ENCODE measurements at places on chromosomes 6 and 20. TPM values are rescaled to one million over a fixed set of nuclear protein-coding genes. Genes with fewer than 3 reads are reported as not detected.

DNA sequence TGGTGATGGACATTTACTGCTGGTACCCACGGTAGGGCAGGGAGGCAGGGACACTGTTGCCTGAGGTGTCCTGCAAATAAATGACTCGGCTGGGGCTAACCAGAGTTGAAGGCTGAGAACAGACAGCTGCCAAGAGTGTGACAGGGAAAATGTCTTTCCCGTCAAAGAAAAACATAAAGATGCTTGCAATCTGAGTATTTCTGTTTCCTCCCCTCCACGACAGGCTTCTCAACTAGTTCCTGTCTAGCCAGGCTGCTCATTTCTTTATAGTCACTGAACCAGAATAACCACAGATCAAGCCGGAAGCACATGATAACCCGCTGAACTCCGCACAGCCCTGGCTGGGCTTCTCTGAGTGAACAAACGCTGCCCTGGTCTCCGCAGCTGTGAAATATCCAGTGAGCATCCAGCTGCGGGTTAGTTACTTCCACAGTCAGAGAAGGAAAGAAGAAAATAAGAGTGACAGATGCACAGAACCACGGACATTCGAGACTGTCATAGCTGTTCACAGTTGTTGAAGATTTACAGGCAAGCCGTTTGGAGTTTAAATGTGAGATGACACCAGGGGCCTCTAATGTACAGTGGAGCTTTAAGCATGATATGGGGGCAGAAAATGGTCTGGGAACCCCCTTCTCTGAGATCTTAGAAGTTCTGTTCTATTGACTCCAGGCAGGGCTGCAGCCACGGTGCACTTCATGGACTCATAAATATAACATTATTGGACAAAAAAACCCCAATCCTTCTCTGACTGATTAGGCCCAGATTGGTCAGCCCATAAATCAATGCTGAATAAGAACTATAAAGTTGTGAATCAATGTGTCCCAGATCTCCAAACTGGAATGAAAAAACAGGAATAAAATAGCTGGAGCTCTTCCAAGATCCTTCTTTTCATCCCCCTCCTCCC lies 299.9 kb upstream of the SUPT3H start:
- no peak for DNase-seq

- DNase-seq, result no peak
Measured at GRCh38 chr6:121321282-121321681, 13.0 kb downstream of the TBC1D32 start.

DNA sequence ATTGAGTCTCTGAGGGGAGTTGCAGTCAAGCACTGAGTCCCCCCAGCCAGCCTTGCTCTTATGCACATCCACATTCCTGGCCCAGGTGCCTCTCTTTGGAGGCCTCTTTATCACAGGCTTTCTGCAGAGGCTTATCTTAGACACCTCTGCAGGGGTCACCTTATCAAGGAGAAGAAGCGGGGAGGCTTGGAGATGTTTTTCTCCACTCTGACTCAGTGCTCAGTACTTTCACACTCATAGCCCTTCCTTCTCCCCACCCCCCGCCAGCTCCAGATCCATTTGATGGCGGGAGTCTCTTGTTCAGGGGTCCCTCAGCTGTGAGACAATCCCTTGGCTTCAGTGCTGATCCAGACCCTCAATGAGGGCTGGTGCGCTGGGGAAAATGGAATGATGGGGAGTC lies 132.1 kb upstream of the TSHZ2 start:
- DNase-seq, result no peak

DNA sequence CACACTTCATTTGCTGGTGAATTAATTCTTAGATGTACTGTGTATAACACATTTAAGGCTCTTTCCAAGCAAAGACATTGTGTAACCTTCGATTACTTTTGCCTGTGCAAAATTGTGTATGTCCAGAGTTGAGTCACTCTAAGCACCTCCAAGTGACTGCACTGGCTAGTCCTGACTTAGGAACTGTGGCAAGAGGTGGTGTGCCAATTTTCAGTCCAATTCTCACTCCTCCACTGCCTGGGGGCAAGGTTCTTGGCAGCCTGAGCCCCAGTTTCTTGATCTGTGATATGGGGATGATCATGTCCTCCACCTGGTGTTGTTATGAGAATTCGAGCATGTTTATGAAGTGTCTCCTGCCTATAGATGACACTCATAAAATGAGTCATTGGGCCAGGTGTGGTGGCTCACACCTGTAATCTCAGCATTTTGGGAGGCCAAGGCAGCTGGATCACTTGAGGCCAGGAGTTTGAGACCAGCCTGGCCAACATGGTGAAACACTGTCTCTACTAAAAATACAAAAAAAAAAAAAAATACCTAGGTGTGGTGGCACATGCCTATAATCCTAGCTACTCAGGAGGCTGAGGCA lies 105.3 kb upstream of the CDYL start:
- DNase-seq, result peak; percentile 52

DNA sequence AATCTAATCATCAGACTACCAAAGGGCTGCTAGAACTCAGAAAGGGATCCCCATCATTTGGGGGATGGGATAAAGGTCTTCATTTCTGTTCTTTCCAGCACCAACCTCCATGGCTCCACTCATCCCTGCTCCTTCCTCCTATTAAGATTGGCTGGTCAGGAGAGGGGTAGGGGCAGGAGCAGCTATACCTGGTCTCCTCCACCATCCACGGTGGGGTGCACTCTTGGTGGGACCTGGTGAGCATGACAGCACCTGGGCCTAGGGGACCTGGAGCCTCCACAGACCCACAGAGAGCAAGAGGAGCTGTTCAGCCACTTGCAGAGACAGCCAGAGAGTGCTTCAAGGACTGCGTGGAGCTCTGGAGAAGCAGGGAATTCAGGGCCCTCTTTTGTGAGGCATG lies 6.1 kb upstream of the ULBP2 start:
- no peak for DNase-seq

GRCh38 chr20:31605031-31605901 lies at the start of gene ID1:
ID1 (plus strand) TSS chr20:31605289; CDS start chr20:31605388, 99 bp downstream.
- peak; percentile 99 for DNase-seq

DNA sequence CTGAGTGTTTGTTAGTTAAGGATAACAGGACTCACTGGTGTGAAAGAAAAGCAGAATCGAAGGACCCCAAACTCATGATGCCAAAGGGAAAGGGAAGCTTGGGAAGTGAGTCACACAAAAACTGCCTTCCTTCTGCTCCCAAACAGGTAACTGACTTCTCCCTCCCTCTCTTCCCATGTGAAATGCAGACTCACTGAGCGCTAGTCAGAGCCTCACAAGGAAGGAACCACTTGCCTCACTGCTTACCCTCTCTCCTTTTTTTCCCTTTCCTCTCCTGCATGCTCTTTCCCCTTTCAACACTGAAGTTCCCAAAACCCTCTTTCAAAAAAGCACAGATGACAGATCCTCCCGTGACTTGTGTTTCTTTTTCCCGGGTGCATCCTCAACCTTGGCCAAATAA lies 56.4 kb downstream of the LYRM4 start:
- DNase-seq, result no peak

DNA sequence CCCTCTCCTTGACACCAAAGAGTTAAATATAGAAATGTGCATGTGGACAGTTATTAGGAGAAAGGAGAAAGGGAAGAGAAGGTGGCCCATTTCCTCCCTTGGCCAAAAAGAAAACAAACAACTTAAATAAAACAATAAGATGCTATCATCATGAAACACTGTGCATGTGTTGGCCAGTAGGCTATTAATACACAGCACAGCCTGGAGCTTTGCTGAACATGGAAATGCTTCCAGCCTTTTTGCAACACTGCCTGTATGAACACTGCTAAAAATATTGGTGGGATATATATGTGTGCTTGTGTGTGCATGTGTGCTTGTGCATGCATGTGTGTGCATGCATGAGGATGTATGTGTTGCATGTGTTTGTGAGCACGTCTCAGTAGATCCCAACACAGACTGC lies 100.4 kb downstream of the LY86 start:
- no peak for DNase-seq

GRCh38 chr6:143911028-143911427 lies 46.8 kb downstream of the ZC2HC1B start:
- no peak for DNase-seq

DNA sequence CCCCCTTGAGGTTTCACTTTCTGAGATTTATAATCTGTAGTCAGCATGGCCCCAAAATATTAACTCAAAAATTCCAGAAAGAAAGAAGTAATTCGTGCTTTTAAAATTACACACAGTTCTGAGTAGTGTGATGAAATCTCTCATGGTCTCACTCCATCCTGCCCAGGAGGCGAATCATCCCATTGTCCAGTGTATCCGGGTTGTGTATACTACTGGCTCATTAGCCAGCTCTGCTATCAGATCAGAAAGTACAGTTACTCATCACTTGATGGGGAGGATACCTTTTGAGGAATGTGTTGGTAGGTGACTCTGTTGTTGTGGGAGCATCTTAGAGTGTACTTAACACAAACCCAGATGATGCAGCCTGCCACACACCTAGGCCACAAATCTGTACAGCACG lies 65.2 kb downstream of the CDC5L start:
- DNase-seq, result no peak

GRCh38 chr6:156258981-156259380 lies 518.2 kb upstream of the ARID1B start:
- no peak for DNase-seq

DNA sequence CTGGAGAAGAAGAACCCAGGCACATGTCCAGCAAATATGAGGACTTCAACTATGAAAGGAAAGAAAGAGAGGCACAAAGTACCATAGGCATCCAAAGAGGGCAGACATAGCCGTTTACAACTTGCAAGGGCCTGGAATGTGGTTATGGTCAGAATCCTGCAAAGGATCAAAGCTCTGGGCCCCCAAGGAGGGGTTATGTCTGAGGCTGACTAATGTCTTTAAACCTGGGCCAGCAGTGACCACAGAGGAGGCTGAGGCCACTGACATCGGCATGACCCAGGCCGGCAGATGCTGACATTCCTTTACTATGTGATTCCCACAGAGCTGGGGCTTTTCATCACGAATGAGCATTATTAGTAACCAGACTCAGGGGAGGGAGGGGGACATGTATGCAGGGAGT lies 861.1 kb downstream of the DHX35 start:
- no peak for DNase-seq

DNA sequence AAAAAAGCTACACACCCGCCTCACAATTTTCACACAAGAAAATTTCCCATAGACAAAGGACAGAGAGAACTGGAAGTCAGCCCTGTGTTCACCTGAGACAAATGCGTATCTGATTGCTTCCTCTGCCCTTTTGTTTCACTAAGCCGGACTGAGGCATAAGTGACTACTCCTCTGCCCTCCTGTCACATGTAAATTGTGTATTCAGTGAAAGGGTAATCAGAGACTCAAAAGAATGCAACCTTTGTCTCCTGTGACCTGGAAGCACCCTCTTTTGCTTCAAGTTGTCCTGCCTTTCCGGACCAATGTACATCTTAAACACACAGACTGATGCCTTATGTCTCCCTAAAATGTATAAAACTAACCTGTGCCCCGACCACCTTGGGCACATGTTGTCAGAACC lies 483.8 kb upstream of the EYS start:
- DNase-seq, result no peak

- no peak for DNase-seq
Measured at GRCh38 chr6:63947792-63948529, 312.4 kb downstream of the PHF3 start.

- no peak for DNase-seq
Measured at GRCh38 chr6:110332281-110332680, 25.9 kb downstream of the METTL24 start.

- no peak for DNase-seq
Measured at GRCh38 chr20:41308290-41308711, 9.2 kb downstream of the ZHX3 start.

GRCh38 chr6:94498099-94498498 lies 1078.7 kb upstream of the EPHA7 start:
- DNase-seq, result no peak

Gene AVP
- not detected for total RNA-seq

Gene CDH4
- 8.3 TPM for total RNA-seq

Gene ZNF165
- 8.4 TPM for total RNA-seq

Gene CGA
- 30.3 TPM for total RNA-seq

Gene PDE10A
- total RNA-seq, result 10.8 TPM

Data from type B pancreatic cell (in vitro differentiated cells).